ENCODE measurements at places on chromosomes 6 and 20. TPM values are rescaled to one million over a fixed set of nuclear protein-coding genes. Genes with fewer than 3 reads are reported as not detected.

The BPIFA1 gene
- total RNA-seq: not detected

The CDSN gene
- total RNA-seq: not detected

The UBD gene
- total RNA-seq: 0.50 TPM

The OPN5 gene
- 0.10 TPM for total RNA-seq

The NOX3 gene
- not detected for total RNA-seq

The SLC35F1 gene
- 27.8 TPM for total RNA-seq

The PPP1R14C gene
- total RNA-seq: 19.4 TPM

The CLPSL1 gene
- not detected for total RNA-seq

The C20orf204 gene
- 1.2 TPM for total RNA-seq

The ABT1 gene
- total RNA-seq: 11.0 TPM

The CEP43 gene
- 33.0 TPM for total RNA-seq

The BANF2 gene
- total RNA-seq: not detected

The HLA-DQA2 gene
- total RNA-seq: not detected

The PACSIN1 gene
- total RNA-seq: 5.8 TPM

The TFAP2D gene
- total RNA-seq: 0.28 TPM

The FILIP1 gene
- 10.4 TPM for total RNA-seq

The CCN6 gene
- not detected for total RNA-seq

The REM1 gene
- total RNA-seq: 4.0 TPM

The DSP gene
- total RNA-seq: 76.9 TPM

The SLC22A16 gene
- 0.66 TPM for total RNA-seq

The TMEM14A gene
- 46.1 TPM for total RNA-seq

The SOX4 gene
- 46.9 TPM for total RNA-seq

The ID1 gene
- total RNA-seq: 308 TPM

The CCN2 gene
- total RNA-seq: 38.3 TPM

The KCNK15 gene
- total RNA-seq: 0.55 TPM

The OR2J3 gene
- 0.10 TPM for total RNA-seq

The GMPR gene
- total RNA-seq: 39.4 TPM

The SLC17A2 gene
- not detected for total RNA-seq

The PAK5 gene
- total RNA-seq: 10.5 TPM

The GPSM3 gene
- total RNA-seq: 9.3 TPM

The PROKR2 gene
- total RNA-seq: 0.66 TPM

The TNXB gene
- 53.9 TPM for total RNA-seq

The SMLR1 gene
- not detected for total RNA-seq

The BTN3A1 gene
- total RNA-seq: 29.0 TPM

The CENPW gene
- total RNA-seq: 9.2 TPM

The MOCS3 gene
- 5.1 TPM for total RNA-seq

The SYTL3 gene
- 4.6 TPM for total RNA-seq

The C20orf144 gene
- total RNA-seq: not detected

The PBOV1 gene
- total RNA-seq: not detected

The ARFGEF3 gene
- 45.6 TPM for total RNA-seq

The PTPRK gene
- total RNA-seq: 63.4 TPM

The APCDD1L gene
- 0.20 TPM for total RNA-seq

The OLIG3 gene
- total RNA-seq: 3.3 TPM

The TOX2 gene
- 1.2 TPM for total RNA-seq

The PLAGL1 gene
- 20.4 TPM for total RNA-seq

The LY6G6C gene
- total RNA-seq: 0.17 TPM

The PACRG gene
- total RNA-seq: 9.5 TPM

Data from spinal cord (tissue), 10 donors.